Foreskin keratinocyte (primary cell): ENCODE measurements at places on chromosomes 1 and 21. TPM values are rescaled to one million over a fixed set of nuclear protein-coding genes. Genes with fewer than 3 reads are reported as not detected.

The CHRM3 gene
- total RNA-seq, result not detected in 2 replicates

The TNNT2 gene
- total RNA-seq, result 0.11 and 0.17 TPM in 2 replicates

The PYHIN1 gene
- 0.10 and 0.11 TPM in 2 replicates for total RNA-seq

The KRTAP13-3 gene
- not detected in 2 replicates for total RNA-seq

The BCAR3 gene
- 138 and 139 TPM in 2 replicates for total RNA-seq

The CYP4A11 gene
- total RNA-seq, result not detected in 2 replicates

The RNPC3 gene
- 8.1 TPM in 2 replicates for total RNA-seq

The SPAG17 gene
- 0.10 and 0.39 TPM in 2 replicates for total RNA-seq

The MEX3A gene
- 3.5 and 4.1 TPM in 2 replicates for total RNA-seq

The UBE2G2 gene
- 52.5 and 55.4 TPM in 2 replicates for total RNA-seq

The HAO2 gene
- total RNA-seq, result not detected in 2 replicates

The GUCA2B gene
- total RNA-seq, result not detected in 2 replicates

The DNALI1 gene
- 0.71 and 0.78 TPM in 2 replicates for total RNA-seq

The CD34 gene
- under 0.01 and 0.03 TPM in 2 replicates for total RNA-seq
